ENCODE measurements at places on chromosomes 11 and 22.

DNA sequence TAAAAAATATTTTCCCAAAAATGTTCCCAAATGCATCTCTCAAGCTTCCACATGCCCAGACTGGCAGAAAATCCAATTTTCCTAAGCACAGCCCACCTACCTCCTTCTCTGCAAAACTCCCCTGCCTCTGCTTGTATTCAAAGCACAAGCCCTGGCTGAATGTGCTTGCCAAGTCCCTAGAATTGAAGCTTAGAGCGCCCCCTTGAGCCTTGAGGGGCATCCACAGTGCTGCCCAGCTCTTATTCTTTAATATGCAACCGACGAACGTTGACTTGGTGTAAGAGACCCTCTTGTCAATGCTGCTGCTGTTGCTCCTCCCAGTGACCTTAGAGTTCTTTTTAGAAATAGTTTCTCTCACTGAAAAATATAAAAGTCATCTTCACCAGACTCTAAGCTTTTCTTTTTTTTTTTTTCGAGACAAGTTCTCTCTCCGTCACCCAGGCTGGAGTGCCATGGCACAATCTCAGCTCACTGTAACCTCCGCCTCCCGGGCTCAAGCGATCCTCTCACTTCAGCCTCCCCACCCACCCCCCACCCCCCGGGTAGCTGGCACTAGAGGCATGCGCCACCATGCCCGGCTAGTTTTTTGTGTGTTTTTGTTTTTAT lies 63.5 kb upstream of the CAPRIN1 start:
- DNase-seq = peak; percentile 48

DNA sequence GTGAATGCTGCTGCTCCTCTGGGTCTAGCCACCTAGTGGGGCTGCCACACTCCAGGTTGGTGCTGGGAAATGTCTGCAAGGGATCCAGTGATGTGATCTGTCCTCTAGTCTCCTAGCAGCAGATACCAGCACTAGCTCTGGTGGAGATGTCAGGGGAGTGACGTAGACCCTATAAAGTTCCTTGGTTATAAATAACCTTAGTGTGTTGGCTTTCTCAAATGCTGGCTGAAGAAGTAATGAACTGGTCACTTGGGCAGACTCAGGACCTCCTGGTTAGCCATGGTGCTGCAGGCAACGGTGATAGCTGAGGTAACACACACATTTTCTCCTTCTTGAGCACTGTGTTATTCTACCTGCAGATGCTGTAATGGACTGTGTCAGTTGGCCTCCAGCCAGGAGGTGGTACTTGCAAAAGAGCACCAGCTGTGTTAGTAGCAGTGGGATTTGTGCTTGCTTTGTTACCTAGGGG lies 35.5 kb downstream of the BBOX1 start:
- DNase-seq = no peak

DNA sequence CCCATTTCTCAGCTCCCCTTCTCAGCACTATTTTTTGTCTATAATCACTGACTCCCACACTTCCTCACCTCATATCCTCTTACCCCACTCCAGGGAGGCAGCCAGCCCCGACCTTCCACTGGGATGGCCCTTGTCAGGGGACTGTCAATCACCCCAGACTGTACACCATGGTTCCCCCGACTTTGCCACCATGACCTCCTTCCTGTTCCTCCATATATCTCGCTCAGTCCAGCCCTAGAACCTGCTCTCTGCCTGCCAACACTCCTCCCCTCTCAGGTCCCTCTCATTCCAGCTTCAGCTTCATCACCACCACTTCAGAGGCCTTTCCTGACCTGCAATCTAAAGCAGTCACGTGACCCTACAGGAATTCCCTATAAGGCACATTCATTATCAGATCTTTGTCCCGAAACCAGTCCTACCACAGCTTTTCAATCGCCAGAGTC lies 16.5 kb downstream of the PRPF19 start:
- DNase-seq = no peak

DNA sequence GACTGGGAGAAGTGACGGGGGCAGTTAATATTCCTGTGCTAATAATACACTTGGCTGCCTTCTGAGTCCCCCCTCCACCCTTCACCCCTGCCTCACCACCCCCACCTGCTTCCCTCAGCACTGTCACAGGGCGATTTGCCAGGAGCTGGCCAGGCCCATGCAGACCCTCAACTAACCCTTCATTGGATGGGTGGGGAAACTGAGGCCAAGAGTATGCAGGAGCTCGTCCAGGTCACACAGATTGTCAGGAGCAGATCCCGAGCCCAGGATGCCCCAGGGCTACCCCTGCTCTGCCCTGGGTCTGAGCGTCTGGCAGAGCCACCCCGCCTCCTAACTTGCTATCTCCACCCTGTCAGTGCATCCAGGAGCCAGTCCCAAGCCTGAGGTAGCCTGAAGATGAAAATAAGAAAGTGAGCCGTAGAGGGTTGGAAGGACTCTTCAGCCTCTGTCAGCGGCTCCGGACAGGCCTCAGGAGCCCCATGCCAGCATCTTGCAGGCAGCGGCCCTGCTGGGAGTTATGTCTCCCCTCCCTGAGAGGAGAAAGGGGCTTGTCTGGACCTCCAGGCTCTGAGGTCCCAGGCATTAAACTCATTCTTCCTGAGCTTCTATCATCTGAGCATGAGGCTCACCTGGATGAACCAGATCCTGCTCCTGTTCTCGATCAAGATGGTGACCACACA lies 6.2 kb downstream of the TPBGL start:
- DNase-seq = no peak

- DNase-seq = no peak
These were observed 217.8 kb downstream of the KIRREL3 start for GRCh38 chr11:126782810-126783209.

- DNase-seq = no peak
These were observed 14.7 kb upstream of the ST14 start for GRCh38 chr11:130144861-130145281.

DNA sequence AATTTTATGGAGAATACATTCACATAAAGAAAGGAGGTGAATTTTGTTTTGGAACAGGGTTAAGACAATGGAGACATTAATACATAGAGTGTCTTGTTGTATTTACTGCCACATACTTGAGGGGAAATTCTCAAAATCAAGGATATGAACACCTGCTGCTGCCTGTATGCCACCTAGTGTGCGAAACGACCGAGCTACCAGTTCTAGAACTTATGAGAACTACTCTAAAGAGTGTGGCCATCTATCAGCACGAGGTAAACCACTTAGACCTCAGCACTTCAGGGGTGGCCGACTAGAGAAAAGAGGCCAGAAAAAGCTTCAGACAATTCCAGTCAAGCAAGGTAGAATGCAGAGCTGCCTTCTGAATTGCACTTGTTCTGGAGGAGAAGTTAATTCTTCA lies 1.5 kb upstream of the AGBL2 start:
- DNase-seq = no peak

GRCh38 chr22:19765477-19766239 lies 5.1 kb downstream of the TBX1 start:
- DNase-seq = no peak

GRCh38 chr11:62575156-62575555 lies 1.5 kb upstream of the EEF1G start:
- no peak for DNase-seq

DNA sequence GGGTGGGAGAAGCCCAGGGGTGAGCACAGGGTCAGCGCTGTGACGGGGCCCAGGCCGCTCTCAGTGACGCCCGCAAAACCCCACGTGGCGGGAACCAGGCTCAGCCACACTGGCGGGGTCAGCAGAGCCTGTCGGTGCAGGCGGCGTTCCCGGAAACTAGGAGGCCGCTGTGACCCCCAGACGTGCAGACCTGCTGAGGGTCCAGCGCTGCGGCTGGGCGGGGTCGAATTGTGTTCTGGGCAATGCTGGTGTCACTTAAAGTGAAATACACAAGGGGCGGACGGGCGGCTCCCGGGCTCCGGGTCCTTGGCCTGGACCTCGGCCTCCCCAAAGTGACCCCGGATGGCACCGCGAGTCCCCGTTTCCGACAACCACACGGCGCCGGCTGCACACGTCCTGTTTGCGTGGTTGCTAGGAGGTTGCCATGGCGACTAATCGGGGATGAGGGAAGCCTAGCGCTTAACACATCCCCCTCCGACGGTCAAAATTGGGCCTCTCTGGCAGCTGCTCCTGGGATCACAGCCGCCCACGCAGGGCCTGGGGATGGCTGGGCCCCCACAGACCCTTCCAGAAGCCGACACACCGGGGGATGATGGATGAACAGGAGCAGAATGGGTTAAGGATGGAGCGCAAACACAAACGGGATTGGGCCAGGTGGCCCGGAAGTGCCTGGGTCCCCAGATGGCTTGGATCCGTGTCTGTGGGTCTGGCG lies 81.7 kb upstream of the PRR5 start:
- DNase-seq = peak; percentile 5

DNA sequence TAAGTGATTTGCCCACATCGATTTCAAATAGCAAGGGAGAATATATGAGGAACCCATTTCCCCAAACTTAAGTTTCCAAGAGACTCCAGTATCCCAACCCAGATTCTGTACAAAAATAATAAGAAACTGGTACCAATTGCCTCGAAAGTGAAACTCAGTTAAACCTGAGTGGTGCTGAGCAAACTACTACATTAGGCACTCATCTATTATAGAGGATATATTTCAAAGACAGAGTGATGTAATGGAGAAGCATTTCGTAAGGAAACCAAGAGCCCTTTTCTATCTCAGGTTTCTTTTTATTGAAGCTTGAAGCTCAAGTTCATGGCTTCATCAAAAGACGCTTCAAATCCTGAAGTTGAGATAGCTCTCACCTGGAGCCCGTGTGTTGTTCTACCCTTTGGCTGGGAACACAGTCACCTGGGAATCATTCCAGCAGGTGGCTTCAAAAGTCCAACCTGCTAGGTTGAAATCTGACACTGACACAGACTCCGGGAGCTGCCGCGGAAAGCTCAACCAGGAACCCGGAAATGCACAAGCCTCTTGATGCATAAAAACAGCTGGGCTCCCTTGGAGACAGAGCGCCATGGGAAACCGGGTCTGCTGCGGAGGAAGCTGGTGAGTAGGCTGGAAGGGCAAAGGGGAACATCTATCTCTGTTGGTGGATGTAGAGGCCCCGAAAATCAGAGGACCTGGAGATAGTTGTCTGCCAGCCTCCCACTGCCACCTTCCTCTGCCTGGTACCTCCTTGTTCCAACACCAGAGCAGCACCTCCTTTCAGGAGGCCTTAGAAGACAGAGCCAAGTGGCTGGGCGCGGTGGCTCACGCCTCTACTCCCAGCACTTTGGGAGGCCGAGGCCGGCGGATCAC lies at the start of gene C11orf52:
Gene C11orf52 (plus strand): TSS at position 524 of the 867 bp plus-strand sequence. CDS start 60 bp downstream, at position 584.
- peak; percentile 77 for DNase-seq

DNA sequence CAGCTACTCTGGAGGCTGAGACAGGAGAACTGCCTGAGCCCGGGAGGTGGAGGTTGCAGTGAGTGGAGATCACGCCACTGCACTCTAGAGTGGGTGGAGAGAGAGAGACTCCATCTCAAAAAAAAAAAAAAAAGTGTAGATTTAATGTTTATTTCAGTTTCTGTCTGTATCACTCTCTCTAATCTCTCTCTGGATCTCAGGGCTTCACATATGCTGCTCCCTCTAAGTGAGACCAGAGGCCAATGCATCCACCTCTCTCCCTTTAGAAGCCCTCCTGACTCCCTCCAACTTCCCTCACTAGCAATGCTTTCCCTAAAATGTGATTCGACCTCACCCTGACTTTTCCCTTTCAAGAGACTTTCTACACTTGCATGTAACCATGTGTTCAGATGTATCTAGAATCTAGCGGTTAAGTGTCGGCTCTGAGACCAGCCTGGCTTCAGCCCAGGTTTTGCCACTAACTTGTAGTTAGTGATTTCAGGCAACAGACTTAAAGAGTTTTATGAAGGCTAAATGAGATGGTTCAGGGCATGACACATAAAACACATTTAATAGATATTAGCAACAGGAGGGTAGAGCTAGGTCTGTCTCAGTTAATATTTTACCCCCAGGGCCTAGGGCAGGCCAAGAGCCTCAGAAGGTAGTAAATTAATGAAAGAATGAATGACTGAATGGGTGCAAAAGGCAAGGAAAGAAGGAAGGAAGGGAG lies 364.3 kb downstream of the LARGE1 start:
- DNase-seq = no peak

GRCh38 chr11:62896049-62896448 lies 15.4 kb downstream of the SLC3A2 start:
- no peak for DNase-seq

DNA sequence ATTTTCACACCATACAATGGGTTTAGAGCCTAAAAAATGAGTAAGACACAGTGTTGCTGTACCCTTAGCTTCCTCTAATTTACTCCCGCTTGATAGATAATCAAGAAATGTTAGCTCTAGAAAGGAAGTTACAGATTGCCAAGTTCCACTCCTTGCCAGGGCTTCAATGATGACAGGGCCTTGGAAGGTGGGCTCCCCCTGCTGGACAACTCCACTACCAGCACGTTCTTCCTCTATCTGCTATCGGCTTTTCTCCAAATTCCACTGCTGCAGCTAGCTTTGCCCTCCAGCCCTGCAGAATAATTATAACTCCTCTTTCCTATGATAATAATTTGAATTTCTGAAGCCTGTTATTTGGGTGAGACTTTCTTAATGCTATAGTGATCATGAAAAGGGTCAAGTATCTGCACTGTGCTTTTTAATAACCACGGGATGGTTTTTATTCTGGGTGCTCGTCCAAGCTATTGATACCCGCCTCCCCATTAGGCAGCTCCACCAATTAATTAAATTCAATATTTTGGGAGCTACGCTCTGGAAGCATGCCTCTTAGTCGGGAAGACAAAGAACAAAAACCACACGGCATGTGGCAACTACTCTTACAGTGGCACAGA lies 9.0 kb downstream of the SYN3 start:
- peak; percentile 41 for DNase-seq

- DNase-seq = no peak
These were observed 68.1 kb downstream of the LIF start for GRCh38 chr22:30178181-30179126.

- DNase-seq = no peak
These were observed 129.8 kb downstream of the OPCML start for GRCh38 chr11:133402551-133402950.

DNA sequence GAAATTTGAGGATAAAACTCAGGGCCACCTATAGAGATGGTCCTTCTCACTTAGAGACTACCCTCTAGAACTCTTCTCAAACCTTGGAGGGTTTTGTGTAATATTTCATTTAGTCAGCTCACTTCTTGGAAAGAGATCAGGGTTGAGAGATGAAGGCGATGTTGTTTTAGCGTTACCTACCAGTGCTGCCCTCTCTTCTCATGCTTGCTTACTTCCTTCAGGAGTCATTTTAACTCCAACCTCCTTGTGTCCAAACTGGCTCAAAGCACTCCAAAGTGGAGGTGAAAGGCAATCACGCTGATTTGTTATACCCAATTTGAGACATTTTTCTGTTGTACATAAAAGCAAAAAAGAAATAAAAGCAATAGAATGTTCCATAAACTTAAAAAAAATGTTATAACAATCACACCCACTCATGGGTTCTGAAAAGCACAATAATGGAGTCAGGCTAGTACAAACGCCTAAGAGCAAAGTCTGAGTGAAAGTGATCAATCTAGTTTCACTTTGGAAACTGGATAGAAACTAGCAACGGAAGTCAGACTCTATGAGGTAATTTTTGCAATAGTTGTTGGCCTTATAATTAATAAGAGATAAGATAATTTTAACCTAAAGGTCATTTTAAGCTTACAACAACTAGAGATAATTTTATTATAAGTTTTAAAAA lies 117.1 kb downstream of the MRTFA start:
- peak; percentile 36 for DNase-seq
